ENCODE measurements at places on chromosomes 2 and 18.

- DNase-seq, result no peak
Measured at GRCh38 chr2:109144271-109144670, 15.3 kb downstream of the SH3RF3 start.

GRCh38 chr2:12607971-12608370 is 108.8 kb upstream of the TRIB2 start:
- DNase-seq, result no peak

GRCh38 chr2:23092831-23093230 is 292.1 kb upstream of the KLHL29 start:
- DNase-seq, result no peak

DNA sequence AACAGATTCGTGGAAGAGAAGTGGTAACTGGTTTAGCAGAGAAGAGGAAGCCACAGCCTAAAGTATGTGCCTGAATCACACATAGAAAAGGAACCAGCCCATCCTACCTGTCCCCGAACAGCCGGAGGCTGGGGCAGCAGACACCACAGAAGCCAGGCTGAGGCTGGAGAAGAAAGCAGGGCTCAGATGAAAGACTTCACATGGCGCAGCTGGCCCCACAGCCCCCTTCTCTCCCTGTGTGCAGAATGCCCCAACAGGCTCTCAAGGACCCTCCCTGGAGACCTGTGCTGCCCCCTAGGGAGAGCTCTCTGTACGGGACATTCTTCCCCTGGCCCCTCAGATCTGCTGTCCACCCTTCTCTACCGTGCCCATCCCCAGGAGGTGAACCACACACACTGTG is 83.5 kb upstream of the RAB12 start:
- DNase-seq, result no peak

DNA sequence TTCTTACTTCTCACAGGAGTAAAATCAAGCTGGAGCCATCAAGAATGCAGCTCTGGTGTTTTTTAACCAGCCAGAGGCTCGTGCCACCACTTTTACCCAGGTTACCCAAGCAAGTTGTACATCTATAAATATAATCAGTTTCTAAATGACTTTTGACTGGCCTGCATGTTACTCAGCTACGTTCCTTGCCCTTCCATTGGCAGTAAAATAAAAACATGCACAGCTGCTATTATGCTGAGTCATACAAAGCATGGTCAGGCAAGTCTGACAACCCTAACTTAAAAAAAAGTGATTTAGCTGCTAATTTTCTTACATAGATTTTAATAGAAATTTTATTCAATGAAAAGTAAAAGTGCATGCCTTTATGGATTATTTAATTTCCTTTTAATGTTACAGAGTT is 111.7 kb upstream of the CSRNP3 start:
- DNase-seq, result peak; percentile 10

DNA sequence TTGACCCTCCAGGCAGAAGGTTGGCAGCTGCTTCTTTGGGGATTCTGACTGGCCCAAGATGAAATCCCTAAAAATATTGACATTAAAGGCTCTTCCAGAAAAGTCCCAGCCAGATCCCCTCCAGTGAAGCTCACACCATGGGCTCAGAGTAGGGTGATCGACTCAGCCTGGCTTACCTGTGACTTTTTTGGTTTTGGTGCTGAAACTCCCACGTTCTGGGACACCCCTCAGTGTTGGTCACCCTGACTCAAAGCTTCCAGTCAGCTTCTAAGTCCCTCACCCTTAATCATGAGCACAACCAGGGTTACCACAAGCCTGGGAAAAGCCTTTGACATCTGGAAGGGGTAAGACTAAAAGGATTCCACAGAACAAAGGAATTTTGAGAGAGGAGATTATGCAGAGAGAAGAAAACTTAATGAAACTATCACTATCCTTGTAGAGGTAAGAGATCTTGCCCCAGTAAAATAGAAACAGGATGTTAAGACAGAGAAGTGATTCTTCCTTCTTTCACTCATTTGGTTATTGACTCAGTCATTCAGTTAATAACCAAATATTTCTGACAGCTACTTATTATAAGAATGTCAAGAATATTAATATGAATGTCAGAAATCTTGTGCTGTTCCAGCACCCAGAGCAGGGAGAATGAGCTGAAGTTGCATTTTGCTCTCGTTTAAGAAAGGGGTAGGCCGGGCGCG is 66.8 kb upstream of the SEC11C start:
- DNase-seq, result no peak

GRCh38 chr18:33146014-33146413 is 294.5 kb downstream of the CCDC178 start:
- DNase-seq, result no peak

- DNase-seq, result no peak
Measured at GRCh38 chr2:65620524-65620923, 188.1 kb upstream of the SPRED2 start.

DNA sequence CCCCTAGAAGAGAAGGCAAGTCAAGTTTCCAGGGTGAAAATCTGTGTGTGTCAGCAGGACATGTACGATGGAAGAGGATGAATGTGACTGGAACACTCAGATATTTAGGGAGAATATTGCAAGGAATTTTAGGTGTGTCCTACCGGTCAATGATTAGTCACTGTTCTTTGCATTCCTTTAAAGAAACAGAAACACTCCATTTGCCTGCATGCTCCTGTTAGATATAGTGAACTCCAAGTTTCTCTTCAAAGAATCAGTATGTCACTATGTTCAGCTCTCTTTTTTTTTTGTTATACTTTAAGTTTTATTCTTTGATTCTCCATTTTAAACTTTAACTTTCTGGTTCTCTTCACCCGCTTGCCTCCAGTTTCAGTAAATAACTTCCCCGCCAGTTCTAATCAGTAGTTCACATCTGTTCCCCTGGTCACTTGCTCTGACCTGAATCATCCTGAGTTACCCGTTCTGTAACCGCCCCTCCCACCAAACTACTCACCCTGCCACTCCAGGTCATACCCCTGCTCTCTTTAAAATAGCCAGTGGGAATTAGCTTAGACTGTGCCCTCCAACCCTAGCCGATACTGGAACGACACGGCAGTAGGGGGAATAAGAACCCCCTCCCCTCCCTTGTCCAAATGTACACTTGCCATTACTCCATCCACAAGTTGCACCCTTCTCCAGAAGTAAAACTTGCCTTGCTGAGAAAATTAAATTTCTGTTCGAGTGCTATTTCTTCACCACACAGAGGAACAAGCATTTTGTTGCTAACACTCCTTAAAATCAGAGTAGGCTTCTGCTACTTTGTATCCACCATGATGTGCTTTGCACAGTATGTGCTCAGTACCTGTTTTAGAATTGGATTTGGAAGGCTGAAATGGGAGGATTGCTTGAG is 268.4 kb downstream of the METTL4 start:
- no peak for DNase-seq

DNA sequence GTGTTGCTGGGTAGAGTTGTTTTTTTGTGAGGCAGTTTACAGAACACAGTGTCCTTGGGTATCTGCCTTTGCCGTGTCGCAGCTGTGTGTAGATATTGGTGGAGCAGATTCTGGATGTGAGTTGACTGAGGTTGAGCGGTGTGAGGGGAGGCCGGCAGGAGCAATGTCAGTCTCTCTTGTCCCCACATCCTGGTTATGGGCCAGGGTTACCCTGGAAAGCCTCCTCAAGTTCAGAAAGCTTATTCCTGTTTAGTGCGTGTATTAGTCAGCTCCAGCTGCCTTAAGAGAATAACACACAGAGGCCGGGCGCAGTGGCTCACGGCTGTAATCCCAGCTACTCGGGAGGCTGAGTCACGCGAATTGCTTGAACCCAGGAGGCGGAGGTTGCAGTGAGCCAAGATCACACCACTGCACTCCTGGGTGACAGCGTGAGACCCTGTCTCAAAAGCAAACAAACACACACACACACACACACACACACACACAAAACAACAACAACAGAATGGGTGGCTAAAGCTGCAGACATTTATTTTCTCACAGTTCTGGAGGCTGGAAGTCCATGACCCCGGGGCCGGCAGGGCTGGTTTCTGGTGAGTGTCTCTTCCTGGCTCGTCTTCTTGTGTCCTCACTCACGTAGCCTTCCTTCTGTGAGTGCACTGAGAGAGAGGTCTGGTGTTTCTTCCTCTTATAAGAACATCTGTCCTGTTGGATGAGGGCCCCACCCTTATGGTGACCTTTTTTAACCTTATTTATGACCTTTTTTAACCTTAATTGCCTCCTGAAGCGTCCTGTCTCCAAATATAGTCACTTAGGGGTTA is 5.1 kb downstream of the NCK2 start:
- no peak for DNase-seq

DNA sequence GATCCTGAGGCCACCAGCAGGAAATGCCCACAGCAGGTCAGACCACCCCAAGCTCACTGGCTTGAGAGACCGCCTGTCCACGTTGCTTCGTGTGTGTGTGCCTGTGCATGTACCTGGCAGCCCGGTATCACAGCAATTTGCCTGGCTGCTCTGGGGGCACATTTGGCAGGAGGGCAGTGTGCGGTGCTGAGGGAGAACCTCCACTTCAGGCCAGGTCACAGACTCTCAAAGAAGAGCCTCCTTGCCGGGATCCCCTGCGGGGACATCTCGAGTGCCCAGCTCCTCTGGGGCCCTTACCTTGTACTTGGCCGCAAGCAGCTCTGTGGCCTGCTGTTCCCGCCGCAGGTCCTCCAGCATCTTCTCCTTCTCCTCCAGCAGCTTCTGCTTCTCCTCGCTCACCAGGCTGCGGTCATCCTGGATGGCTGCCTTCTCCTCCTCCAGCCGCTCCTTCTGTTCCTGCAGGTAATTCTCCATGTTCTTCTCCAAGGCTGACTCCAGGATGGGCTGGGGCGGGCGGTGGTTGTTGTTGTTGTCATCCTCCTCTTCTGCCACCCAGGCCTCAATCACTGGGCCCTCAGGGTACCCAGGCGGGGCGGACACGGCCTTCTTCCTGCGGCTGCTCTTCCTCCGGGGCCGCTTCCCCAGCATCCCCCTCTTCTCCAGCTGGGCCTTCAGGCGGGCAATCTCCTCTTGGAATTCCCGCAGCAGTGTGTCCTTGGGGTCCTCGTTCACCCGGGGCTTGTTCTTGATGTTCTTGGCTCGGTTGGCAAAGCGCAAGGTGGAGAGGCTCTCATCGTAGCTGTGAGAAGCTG is 2.0 kb downstream of the KIF3C start:
- no peak for DNase-seq

DNA sequence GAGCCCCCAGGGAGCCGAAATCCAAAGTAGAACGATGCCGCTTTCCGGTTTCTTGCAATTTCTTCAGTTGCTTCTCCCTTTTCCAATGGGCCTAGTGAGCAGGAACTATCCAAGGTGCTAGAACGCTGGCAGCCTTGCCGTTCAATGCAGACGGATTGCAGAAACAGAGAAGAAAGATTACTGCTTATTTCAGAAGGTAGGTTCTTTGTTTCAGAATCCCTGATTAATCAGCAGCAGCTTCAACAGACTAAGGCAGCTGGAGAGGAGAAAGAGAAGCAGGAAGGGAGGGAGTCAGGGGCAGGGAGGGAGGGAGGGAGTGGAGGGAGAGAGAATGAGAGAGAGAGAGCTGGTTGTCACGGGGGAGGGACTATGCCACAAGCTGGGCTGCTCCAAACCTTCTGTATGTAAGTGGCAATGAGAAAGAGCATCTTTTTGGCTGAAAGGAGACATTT is 576 bp downstream of the NYAP2 start:
- peak; percentile 11 for DNase-seq

- DNase-seq, result no peak
Measured at GRCh38 chr2:233476063-233476410, 90.5 kb downstream of the USP40 start.

DNA sequence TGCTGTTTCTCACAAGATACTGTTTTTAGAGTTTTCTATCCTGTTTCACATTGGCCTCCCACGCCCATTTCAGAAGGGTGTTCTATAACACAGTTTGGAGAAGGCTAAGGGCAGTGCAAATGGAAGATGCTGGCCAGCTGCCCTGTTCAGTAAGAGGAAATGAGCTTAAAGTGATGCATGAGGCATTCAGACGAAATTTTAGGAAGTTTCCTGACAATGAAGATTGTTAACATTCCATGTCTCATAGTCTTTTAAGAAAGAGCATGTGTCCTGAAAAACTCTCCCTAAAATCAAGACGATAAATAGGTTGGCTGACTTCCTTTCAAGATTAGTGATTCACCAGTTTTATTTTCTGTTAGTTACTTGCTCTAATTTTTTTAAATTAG is 484.2 kb upstream of the NRP2 start:
- peak; percentile 68 for DNase-seq

GRCh38 chr18:76474824-76475223 is 20.2 kb downstream of the ZNF516 start:
- no peak for DNase-seq

DNA sequence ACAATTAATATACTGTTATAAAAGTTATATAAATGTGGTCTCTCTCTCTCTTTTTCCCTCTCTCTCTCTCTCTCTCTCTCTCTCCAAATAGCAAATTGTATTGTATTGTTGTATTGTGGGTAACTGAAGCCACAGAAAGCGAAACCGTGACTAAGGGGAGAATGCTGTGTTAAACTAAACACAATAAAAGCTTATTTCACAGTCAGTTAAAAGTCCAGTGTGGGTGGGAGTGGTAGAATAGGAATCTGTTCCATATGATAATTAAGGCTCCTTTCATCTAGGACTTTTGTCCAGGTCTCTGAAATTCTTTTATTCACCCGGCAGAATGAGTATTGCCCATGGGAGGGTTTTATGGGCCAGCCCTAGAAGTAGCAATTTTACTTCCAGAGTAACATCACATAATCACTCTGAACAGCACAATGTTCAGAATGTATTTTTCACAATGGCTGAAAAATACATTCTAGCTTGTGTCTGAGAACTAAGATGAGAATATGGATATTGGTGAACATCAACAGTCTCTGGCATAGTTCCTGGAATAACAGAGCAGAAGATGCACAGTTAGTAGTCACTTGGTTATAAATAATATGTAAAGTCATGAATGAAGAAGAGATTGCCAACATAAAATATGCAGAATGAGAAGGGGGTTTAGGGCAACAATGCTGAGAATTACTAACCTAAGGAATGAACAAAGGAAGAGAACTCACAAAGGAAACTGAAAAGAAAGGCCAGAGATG is 399.1 kb downstream of the PLCL1 start:
- no peak for DNase-seq

DNA sequence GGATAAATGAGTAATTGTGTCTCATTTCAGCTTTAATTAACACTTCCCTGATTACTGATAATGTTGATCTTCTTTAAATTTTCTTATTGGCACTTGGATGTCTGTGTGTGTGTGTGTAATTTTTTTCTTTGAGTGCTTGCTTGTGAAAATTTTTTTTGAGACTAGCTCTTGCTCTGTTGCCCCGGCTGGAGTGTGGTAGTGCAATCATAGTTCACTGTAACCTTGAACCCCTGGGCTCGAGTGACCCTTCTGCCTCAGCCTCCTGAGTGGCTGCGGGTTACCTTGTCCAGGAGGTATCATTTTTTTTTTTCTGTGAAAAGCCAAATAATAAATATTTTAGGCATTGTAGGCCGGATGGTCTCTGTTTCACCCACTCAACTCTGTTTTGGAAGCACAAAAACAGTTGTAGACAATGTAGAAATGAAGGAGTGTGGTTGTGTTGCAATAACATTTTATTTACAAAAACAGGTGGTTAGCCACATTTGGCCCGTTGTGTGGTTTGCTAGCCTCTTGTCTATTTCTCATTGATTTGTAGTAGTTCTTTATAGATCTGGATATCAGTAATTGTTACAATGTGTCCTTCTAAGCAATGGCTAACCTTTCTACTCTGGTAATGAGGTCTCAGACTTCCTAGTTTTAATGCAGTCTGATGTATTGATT is 7.9 kb downstream of the IL1RL2 start:
- no peak for DNase-seq

- DNase-seq, result peak; percentile 6
Measured at GRCh38 chr2:170842785-170843184, 26.1 kb downstream of the GAD1 start.

GRCh38 chr2:5657231-5657630 is 35.0 kb upstream of the SOX11 start:
- DNase-seq, result no peak

- DNase-seq, result no peak
Measured at GRCh38 chr18:35826477-35826876, 146.0 kb upstream of the RMP24 start.

GRCh38 chr18:44309185-44309584 is 371.5 kb upstream of the SETBP1 start:
- peak; percentile 36 for DNase-seq
